Right atrium auricular region (tissue), 2 donors: ENCODE measurements at places on chromosomes 11 and 22.
A peak's percentile ranks its signal among the peaks of the same experiment; 100 is the strongest.

DNA sequence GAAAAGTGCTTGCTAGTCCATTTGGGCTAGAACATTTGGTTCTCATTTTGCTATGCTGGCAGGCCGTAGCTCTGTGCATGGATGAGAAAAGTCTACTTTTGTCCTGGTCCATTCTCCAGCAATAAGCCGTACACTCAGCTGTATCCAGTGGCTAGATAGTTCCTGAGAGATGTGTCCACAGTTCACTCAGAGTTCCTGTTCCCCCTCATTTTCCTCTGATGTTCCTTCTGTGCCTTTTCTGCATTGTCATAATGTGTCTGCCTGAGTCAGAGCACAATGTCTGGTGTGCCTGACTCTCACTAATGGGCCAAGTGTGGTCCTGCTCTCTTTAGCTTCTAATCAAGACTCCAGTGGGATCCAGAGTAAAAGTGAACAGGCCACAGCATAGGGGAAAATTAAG is 215.7 kb upstream of the CTSC start:
- H3K36me3 ChIP-seq, result no peaks in the 10 kb centered on the region
- no peak overlapping the region for H3K27ac ChIP-seq
- H3K4me1 ChIP-seq, result no peaks in the 10 kb centered on the region
- no peak for DNase-seq

DNA sequence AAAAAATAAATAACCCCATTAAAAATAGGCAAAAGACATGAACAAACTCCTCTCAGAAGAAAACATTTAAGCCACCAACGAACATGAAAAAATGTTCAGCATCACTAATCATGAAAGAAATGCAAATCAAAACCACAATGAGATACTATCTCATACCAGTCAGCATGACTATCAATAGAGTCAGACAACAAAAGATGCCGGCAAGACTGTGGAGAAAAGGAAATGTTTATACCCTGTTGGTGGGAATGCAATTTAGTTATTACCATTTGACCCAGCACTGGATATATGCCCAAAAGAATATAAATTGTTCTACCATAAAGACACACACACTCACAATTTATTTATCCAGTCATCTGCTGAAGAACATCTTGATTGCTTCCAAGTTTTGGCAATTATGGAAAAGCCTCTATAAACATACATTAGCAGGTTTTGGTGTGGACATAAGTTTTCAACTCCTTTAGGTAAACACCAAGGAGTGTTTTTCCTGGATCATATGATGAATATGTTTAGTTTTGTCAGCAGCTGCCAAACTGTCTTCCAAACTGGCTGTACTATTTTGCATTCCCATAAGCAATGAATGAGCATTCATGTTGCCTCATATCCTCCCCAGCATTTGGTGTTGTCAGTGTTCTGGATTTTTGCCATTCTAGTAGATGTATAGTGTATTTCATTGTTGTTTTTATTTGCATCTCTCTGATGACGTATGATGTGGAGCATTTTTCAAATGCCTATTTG is 28.0 kb downstream of the OR8D1 start:
- H3K27ac ChIP-seq, result no peak overlapping the region
- no peaks in the 10 kb centered on the region for H3K27me3 ChIP-seq
- no peak overlapping the region for H3K4me3 ChIP-seq
- H3K4me1 ChIP-seq, result no peaks in the 10 kb centered on the region
- H3K36me3 ChIP-seq, result no peaks in the 10 kb centered on the region
- no peak for DNase-seq

GRCh38 chr22:28581016-28581415 is 98.6 kb downstream of the TTC28 start:
- H3K36me3 ChIP-seq, result no peaks in the 10 kb centered on the region
- H3K27me3 ChIP-seq, result no peaks in the 10 kb centered on the region
- DNase-seq, result no peak
- H3K27ac ChIP-seq, result no peak overlapping the region
- no peak overlapping the region for H3K4me3 ChIP-seq

GRCh38 chr11:214083-214482 is 6.6 kb downstream of the RIC8A start:
- no peaks in the 10 kb centered on the region for H3K27me3 ChIP-seq
- H3K4me3 ChIP-seq, result no peak overlapping the region
- peaks cover 56% of the 10 kb centered on the region for H3K36me3 ChIP-seq
- no peak overlapping the region for H3K27ac ChIP-seq

DNA sequence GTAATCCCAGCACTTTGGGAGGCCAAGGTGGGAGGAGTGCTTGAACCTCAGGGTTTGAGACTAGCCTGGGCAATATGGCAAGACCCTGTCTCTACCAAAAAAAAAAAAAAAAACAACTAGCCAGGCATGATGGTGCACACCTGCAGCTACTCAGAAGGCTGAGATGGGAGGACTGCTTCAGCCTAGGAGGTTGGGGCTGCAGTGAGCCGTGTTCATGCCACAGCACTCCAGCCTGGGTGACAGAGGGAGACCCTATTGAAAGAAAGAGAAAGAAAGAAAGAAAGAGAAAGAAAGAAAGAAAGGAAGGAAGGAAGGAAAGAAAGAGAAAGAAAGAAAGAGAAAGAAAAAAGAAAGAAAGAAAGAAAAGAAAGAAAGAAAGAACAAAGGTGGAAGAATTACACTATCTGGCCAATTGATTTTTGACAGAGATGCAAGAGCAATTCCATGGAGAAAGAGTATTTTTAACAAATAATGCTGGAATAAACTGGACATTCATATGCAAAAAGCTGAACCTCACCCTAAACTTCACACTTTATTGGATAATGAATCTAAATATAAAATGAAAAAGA is 33.9 kb upstream of the SLC25A1 start:
- peaks cover 47% of the 10 kb centered on the region for H3K36me3 ChIP-seq
- H3K4me3 ChIP-seq, result no peak overlapping the region
- no peak overlapping the region for H3K27ac ChIP-seq
- no peaks in the 10 kb centered on the region for H3K4me1 ChIP-seq
- H3K27me3 ChIP-seq, result no peaks in the 10 kb centered on the region

GRCh38 chr11:120681434-120682331 is 170.1 kb downstream of the GRIK4 start:
- no peaks in the 10 kb centered on the region for H3K4me1 ChIP-seq
- H3K36me3 ChIP-seq, result no peaks in the 10 kb centered on the region
- H3K27ac ChIP-seq, result no peak overlapping the region

DNA sequence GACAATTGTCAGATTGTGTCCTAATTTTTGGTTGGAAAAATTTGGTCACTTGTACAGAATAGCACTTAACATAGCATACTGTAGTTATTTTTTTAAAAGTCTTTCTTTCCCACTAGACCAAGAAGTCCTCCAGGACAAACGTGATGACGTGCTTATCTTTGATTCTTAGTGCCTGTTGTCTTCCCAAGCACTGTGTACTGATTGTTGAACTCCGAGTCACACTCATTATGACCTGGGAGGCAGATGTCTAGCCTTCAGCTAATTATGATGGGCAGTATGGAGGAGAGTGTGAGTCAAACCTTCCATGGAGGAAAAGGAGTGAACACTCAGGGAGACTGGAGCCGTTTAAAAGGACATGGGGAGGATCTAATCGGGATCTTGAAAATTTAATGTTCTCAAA is 119.8 kb downstream of the SPON1 start:
- no peak overlapping the region for H3K4me3 ChIP-seq
- peak; percentile 63 for DNase-seq
- no peaks in the 10 kb centered on the region for H3K4me1 ChIP-seq
- H3K27ac ChIP-seq, result peak overlapping the region; percentile 53
- H3K27me3 ChIP-seq, result no peaks in the 10 kb centered on the region
- H3K36me3 ChIP-seq, result no peaks in the 10 kb centered on the region

- H3K27ac ChIP-seq, result no peak overlapping the region
- H3K4me1 ChIP-seq, result no peaks in the 10 kb centered on the region
- DNase-seq, result no peak
- H3K27me3 ChIP-seq, result no peaks in the 10 kb centered on the region
Observed at GRCh38 chr11:8309311-8309710, 45.6 kb upstream of the LMO1 start.

DNA sequence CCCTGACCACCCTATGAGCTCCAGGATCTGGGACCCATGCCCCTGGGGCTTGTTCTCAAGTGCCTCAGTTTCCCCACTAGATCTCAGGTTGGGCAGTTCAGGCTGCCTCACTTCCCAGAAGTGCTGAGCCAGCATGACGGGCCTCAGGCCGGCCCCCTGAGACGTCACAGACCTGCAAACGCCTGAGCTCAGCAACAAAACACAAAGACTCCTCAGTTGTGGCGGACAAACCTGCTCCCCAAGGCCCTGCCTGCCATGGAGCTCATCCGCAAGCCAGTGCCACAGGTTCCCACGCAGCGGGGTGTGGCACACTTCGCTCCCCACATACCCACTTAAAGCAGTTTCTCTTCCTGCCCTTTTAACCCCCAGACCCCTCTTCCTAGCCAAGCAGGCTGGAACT is 45.2 kb downstream of the NECTIN1 start:
- H3K4me1 ChIP-seq, result peaks cover 29% of the 10 kb centered on the region
- no peaks in the 10 kb centered on the region for H3K27me3 ChIP-seq
- no peak for DNase-seq
- H3K4me3 ChIP-seq, result no peak overlapping the region
- H3K36me3 ChIP-seq, result no peaks in the 10 kb centered on the region

GRCh38 chr22:47175151-47176025 is 412.9 kb downstream of the TBC1D22A start:
- no peaks in the 10 kb centered on the region for H3K36me3 ChIP-seq
- H3K27me3 ChIP-seq, result no peaks in the 10 kb centered on the region
- H3K4me3 ChIP-seq, result no peak overlapping the region
- no peak overlapping the region for H3K27ac ChIP-seq
- no peak for DNase-seq

- no peaks in the 10 kb centered on the region for H3K36me3 ChIP-seq
- H3K27me3 ChIP-seq, result no peaks in the 10 kb centered on the region
- H3K4me1 ChIP-seq, result peaks cover 32% of the 10 kb centered on the region
- peak within 1 kb of the TSS; percentile 84 for H3K27ac ChIP-seq
Observed at GRCh38 chr22:35648066-35649025, at the start of gene APOL6. Gene APOL6, plus strand, starts transcription at chr22:35648446. Its CDS starts 7,980 bp downstream, at chr22:35656426.

- no peaks in the 10 kb centered on the region for H3K27me3 ChIP-seq
- peaks cover 9% of the 10 kb centered on the region for H3K4me1 ChIP-seq
- H3K4me3 ChIP-seq, result no peak overlapping the region
Observed at GRCh38 chr22:23906641-23907040, 12.5 kb downstream of the MIF start.

GRCh38 chr22:44668190-44668885 is 33.7 kb upstream of the PRR5 start:
- peaks cover 42% of the 10 kb centered on the region for H3K4me1 ChIP-seq
- H3K4me3 ChIP-seq, result peak overlapping the region; percentile 69
- no peak for DNase-seq
- H3K36me3 ChIP-seq, result no peaks in the 10 kb centered on the region
- H3K27ac ChIP-seq, result peak overlapping the region; percentile 77

DNA sequence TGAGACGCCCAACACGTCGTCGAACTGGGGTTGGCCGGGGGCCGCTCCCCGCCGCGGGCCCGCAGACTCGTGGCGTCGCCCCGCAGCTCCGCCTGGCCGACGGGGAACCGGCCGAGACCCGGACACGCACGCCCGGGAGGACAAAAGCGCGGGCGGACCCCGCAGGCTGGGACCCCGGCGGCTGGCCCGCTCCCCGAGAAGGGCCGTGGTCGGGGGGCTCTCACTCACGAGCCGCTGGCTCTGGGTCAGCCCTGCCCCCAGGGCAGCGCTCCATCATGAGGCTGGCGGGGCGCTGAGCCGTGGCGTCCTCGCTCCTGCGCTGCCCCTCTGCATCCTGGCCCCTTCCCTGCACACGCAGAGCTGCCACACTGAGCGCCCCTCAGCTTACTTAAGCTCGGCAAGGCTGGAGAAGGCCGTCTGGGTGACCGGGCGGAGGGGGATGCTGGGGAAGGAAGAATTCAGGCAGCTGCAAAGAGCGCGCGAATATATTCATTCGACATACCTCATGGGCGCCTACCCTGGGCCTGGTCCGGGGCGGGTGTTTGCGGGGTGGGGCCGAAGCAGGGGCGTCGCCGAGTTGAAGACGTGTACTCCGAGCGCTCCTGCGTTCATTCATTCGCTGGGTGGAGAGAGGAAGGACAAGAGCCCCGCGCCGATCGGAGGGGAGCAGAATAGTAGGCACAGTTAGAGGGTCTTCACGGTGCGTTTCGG is 579 bp upstream of the CYB5R2 start:
- H3K36me3 ChIP-seq, result no peaks in the 10 kb centered on the region
- H3K4me3 ChIP-seq, result peak overlapping the region; percentile 57
- DNase-seq, result no peak
- no peaks in the 10 kb centered on the region for H3K27me3 ChIP-seq

- no peaks in the 10 kb centered on the region for H3K36me3 ChIP-seq
- H3K27ac ChIP-seq, result no peak overlapping the region
- no peak for DNase-seq
- H3K27me3 ChIP-seq, result no peaks in the 10 kb centered on the region
Observed at GRCh38 chr22:30804626-30805025, 110.0 kb downstream of the OSBP2 start.

GRCh38 chr11:23767576-23767975 is 729.3 kb upstream of the LUZP2 start:
- H3K36me3 ChIP-seq, result no peaks in the 10 kb centered on the region
- H3K27me3 ChIP-seq, result no peaks in the 10 kb centered on the region
- H3K4me1 ChIP-seq, result no peaks in the 10 kb centered on the region
- DNase-seq, result no peak

DNA sequence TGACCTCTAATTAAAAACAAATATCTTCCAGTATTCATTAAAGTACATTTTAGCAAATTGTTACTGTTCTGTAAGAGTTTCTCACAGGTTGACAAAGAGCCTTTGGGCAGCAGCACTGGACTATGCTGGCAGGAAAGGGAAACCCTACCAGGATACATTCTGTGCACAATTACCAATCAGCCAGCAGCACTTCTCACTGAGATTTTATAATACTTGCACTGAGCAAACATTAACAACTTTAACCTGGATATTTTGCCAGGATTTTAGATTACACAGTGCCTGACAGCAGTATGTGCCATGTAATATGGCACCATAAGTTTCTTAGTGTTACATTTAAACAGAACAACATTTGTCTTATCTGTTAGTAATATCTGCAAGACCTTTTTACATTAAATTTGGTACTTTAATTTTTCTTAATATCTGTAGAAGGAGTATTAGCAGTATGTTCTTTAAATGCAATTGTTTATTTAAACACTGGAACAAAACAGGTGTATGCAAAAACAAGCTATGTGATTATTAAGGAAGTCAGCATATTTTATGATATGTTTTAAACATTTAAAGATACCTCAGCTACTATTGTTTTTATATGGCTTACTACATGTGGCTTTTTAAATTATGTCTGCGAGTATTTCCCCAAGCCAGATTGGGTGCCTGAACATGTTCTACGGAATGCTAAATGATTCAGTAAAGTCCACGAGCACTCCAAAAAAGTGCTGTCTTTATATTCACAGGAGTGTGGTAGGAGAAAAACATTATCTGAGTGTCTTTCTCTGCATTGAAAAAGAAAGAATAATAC is 699.0 kb upstream of the LUZP2 start:
- no peaks in the 10 kb centered on the region for H3K27me3 ChIP-seq
- no peak overlapping the region for H3K27ac ChIP-seq
- H3K4me1 ChIP-seq, result no peaks in the 10 kb centered on the region
- no peaks in the 10 kb centered on the region for H3K36me3 ChIP-seq
- DNase-seq, result no peak
- no peak overlapping the region for H3K4me3 ChIP-seq
